ENCODE measurements at places on chromosomes 1 and 21.
A peak's percentile ranks its signal among the peaks of the same experiment; 100 is the strongest.

DNA sequence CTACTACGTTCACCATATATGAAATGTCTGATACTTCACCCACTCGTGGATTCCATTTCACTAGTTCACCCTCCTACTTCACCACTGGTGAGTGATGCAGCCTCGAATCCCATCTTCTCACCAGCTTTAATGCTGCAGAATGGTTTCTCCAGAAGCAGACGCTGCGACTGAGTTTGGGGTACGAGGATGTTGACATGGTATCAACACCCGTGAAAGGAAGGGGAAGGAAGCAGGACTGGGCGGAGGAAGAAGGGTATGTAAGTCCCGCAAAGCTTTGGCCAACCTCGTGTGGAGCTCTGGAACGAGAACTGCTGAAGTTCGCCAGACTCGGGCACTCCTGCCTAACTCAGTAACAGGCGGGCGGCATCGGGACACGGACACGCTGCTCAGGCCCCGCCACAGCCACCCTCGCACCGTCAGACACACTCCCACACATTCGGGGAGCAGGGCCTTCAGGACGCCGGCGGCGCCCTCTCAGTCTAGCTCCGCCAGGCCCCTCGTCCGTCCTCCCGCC lies 833 bp upstream of the DIP2A start:
- peak; percentile 32 for DNase-seq

GRCh38 chr1:198165927-198166647 lies 9.3 kb downstream of the NEK7 start:
- DNase-seq = no peak

DNA sequence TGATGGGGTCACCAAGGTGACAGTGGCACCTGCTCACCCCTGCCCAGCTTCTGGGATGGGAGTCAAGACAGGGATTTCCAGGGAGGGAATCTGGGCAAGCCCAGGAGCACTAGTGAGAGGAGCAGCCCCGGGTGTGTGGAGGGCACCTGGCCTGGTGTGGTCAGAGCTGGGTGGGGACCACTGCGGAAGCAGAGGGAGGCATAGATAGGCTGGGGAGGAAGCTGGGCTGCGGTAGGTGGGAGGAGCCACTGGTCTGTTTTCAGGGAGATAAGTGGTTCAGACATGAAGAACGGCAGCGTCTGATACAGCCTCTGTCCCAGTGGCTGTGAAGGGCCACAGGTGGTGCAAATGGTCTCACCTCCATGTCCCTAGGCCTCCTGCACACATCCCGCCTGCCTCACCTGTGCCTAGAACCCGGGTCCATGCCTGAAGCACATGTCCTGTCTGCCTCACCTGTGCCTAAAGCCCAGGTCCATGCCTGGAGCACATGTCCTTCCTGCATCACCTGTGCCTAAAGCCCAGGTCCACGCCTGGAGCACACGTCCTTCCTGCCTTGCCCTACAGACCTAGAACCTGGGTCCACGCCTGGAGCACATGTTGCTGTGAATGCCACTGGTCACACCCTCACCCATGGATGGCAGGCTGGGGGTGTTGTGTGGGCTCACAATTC lies 325.9 kb upstream of the AJAP1 start:
- no peak for DNase-seq

GRCh38 chr1:150893336-150893913 lies 6.5 kb downstream of the CTXND2 start:
- DNase-seq = no peak
